ENCODE measurements at places on chromosomes 1 and 21.

GRCh38 chr1:38990386-38990737 lies 714 bp upstream of the AKIRIN1 start:
- DNase-seq: no peak

GRCh38 chr1:201285846-201286245 lies 2.5 kb downstream of the PKP1 start:
- no peak for DNase-seq

DNA sequence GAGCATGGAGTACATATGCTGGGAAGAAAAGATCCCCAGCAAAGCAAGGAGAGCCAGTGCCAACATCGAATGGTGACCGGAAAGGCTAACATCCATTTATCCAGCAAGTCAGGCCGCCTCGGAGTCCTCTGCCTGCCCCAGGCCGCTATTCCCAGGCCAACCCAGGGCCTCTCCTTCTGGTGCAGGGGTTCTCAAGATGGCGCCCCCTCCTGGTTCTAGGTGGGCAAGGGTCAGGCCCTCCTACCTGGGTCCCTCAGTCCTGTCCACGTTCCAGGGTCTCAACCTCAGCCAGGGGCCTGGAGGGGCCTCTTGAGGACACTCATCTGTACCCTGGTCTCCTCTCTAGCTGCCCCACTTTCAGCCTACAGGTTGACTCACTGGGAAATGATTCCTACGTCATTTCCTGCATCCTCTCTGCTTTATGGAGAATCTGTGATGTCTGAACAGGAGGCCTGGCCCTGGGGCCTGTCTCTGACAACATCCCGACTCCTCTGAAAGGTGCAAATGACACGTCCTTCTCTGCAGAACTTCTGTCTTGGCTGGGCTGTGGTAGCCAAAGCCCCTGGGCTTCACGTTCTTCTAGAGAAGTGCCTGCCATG lies 145.3 kb downstream of the PSMG1 start:
- no peak for DNase-seq

DNA sequence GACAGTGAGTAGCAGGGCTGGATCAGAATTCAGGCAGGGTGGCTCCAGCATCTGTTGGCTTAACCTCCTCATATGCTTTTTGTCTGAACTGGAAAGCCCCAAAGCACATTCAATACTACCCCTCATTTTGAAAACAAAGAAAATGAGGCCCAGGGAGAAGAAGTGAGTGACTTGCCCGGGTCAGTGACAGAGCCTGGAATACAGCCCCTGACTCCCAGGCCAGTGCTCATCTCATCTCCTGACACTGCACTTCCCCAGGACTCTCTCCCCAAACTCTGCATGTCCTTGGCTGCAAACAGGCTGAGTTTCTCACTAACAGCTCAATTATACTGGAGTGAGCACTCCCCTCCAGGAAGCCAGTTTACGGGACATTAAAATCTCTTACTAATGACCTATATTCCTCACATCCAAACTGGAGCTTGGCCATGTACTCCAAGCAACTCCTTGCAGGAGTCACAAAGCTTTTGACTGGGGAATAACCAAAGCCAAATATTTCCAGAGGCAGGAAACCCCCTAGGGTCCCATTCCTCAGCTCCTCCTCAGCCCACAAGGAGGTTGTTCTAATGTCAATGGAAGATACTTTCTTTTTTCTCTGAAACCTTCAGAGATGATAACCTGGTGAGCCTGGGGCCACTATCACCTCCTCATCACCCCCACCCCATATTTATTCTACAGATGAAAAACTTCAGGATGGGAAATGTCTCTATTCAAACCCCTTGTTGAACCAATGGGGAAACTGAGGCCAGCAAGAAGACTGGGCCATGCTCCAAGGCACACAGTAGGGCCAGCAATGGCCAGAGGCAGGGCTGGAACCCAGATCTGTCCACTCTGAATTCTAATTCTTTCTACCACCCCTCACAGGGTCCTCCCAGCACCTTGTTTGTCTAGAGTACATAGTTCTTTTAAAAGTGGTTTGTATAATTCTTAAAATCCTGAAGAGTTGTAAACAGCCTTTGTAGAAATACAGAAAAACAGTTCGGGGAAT lies 127.0 kb downstream of the PLPP3 start:
- no peak for DNase-seq

DNA sequence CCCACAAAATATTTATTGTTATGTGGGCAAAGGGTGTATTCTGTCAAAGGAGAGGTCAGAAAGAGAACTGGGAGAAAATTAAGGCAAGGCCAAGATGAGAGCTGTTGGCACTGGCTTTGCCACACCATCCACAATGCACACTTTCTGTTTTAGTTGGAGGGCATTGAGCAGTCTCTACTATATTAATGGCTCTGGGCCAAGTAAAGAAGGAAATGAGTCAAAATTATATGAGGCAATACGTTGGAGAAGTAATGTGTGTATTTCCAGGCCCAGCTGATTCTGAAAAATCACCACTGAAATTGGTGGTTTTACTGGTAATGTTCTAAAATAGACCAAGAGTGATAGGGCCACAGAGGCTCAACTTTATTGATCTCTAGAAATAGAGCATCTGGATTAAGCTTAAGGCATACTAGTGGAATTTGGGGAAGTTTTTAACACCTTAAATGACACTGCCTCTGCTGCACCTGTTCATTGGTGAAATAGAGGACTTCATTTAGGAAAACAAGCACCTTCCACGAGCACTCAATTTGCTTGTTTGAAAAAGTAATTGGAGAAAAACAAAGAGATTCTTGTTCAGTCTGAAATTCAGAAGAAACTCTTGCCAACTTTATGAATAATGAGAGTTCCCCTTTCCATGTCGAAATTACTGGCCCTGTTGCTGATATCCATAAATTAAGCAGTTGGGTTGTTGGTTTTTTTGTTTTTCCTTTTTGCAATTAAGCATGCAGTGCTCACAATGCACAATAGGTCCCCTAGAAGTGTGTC lies 424.9 kb downstream of the ADGRL2 start:
- DNase-seq: no peak

Measured in neuronal stem cell (in vitro differentiated cells).